ENCODE measurements at places on chromosomes 13 and 19.
A peak's percentile ranks its signal among the peaks of the same experiment; 100 is the strongest.

GRCh38 chr13:50708461-50708860 is 135.0 kb downstream of the DLEU7 start:
- no peak for DNase-seq

DNA sequence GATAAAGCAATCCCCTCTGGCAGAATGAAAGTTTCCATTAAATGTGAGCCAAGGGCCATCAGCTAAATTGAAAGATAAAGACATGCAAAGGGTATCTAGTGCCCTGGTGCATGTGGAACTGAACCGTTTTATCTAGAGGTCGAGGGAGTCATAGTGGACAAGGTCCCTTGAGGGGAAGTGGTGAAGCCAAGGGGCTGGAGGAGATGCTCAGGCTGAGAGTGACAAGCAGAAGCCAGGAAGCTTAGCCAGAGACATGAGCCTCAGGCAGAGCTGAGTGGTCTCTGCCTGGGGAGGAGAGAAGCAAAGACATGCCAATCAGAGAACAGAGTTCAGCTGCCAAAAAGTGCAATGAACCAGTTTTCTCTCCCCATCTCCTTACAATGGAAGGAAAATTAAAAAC is 68.1 kb upstream of the SLC10A2 start:
- DNase-seq = no peak

DNA sequence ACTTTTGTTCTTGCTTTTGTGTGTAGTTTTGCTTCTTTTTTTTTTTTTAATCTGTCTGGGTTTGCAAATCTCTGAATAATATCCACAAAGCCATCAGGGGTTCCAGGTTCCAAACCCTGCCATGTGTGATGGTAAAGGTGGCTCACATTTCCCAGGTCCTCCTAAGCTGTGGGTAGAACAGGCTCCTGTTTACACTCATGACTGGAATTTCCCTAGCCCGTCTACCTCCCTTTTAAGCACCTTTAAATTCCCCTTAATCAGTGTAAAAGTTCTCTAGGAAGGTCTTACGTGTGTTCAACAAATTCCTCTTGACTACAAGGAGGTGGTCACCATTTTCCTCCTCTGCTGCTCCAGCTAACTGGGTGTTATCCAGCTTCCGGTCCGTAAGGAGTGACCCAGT is 62.8 kb downstream of the EFNB2 start:
- no peak for DNase-seq

GRCh38 chr19:45927565-45928261 is 13.1 kb upstream of the NANOS2 start:
- peak; percentile 95 for DNase-seq

DNA sequence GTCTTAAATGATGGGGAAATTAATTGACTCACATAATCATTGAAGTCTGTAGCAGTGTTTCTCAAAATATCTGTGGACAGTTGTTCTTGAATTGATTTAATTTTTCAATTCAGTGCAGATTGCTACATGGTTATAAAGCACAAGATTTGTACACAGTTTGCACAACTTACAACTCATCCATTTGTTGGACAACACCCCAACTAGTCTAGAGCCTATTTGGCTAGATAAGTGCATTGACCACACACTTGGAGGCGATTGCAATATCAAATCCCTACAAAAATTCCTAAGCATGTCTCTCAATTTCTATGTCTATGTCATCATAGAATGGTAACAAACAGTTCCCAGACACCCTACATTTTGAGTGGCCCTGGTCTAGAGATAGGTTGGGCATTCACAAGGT is 48.0 kb upstream of the IPO5 start:
- no peak for DNase-seq

- no peak for DNase-seq
Observed at GRCh38 chr13:62176051-62176450, 760.4 kb upstream of the PCDH20 start.

GRCh38 chr13:77335543-77335942 is 8.6 kb upstream of the MYCBP2 start:
- DNase-seq = no peak

DNA sequence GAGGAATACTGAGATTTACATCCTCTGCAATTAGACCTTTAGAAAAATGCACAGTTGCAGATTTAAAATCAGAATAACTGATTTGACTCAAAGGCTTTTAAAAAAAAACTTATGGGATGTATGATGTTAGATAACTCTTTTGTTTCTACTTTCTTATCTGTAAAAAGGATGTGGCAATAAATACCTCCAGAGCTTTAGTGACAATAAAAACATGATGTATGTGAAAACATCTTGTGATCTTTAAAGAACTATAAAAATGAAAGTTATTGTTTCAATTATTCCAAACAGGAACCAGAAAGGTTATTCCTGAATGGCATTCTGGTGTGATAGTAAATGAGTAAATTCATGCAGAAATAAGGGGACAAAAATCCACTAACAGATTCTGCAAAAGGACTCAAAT is 2712.2 kb upstream of the PCDH20 start:
- DNase-seq = no peak
